ENCODE measurements at places on chromosomes 1 and 21.

DNA sequence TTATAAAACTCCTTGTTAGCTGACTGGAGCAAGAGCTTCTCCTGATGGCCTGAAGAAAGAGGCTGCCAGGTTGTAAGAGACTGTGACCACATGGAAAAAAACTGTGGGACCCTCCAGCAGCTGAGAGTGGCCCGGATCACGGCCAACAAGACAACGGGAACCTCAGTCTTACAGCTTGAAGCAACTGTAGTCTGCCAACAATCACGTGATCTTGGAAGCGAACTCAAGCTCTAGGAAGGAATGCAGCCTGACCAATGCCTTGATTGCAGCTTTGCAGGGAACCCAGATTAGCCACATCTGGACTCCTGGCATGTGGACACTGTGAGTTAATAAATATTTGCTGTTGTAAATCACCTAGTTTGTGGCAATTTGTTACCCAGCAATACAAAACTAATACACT lies 442.6 kb upstream of the PRMT6 start:
- DNase-seq, result no peak

DNA sequence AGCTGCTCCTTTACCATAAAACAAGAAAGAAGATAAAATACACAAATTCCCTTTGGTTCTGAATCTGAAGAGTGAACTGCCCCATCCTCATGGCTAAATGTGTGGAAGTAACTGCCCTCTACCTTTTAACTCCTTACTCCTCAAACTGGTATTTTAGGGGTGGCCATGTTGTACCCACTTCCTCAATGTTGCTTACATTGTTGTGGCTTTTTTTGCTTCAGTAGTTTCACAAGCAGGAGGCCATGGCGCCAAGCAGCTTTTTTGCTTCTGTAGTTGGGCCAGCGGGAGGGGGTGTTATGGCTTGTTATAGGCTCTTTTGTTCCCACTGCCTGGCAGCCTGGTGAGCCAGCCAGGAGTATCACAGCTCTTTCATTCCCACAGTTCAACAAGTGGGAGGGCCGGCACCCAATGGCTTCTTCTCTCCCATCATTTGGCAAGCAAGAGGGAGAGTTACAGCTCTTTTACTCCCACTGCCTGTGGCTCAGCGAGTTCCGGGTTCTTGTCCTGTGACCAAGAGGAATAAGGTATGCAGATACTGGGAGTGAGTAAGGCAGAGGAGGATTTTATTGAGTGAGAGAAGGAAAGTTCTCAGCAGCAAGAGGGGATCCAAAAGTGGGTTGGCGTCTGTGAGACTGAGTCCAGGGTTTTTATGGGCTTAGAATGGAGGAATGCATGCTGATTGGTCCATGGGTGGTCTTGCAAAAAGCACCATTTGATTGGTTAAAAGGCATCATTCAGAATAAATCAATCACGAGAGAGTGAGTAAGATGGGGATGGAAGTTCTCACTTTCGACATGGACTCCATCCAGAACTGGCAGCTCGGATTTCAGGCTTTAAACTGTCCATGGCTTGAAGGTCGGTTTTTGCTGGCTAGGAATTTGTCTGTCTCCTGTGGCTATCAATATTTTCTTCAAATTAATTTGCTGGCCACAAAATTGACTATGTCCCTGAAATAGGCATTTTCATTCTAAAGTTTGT lies 429.6 kb downstream of the HLX start:
- no peak for DNase-seq

DNA sequence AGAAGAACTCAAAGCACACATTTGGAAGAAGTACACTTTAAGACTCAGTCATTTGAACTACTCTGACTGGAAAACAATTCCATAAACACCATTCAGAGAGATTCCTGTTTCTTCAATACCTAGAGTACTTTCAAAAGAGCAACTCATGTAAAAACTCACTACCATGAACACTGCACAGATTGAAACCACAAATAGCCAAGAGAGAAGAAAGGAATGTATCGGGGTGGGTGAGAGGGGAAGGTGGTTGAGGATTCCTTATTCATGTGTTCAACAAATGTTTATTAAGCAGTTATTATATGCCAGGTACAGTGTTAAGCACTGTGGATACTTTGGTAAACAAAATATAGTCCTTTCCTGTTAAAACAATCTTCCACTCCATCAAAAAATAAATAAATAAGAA lies 64.7 kb downstream of the NRIP1 start:
- DNase-seq, result no peak

DNA sequence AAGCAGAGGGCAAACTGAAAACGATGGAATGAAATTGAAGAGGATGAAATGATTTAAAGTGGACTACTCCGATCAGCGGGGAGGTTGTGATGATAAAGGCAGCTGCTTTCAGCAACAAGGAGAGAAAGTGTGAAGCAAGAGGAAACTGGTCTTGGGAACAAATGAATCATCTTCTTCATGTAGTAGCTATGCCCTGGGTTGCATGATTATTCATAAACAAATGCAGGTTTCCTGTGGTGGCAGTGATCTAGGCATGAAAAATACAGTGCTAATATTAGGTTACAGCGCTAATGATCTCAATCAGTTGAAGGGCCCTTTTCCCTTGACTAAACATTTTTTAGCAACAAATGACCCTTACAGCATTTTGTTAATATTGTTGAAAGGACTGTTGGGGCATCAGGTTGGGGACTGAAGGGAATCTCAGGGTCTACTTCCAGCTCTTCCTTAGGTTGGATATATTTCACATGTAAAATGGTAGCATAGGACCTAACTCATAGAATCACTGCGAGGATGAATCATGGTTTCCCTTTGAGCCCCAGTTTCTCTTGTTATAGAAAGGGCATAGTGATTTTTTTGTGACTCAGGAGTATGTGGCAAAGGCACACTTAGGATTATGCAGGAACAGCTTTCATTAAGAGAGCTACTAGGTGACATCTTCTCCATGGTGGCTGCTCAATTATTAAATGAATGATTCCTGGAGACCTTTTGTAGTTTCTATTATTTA lies 1.9 kb upstream of the ZFYVE9 start:
- no peak for DNase-seq

DNA sequence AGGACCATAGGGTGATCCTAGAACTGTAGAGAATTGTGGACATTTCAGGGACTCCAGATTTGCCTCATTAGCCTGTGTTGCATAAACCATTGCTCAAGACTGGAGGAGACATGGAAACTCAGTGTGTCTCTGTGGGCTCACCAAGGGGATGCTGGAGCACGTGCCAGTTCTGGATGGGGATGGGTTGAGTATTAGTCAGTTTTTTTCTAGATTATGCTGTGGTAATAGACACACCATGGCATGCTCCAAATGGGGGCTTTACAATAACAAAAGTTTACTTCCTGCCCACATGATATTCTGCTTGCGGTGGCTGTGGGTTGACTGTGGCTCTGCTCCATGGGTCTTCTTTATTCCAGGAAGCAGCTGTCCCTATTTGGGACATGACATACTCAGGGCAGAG lies 125.4 kb downstream of the FOXD2 start:
- no peak for DNase-seq

- no peak for DNase-seq
Measured at GRCh38 chr1:61190618-61191432, 108.5 kb downstream of the NFIA start.

DNA sequence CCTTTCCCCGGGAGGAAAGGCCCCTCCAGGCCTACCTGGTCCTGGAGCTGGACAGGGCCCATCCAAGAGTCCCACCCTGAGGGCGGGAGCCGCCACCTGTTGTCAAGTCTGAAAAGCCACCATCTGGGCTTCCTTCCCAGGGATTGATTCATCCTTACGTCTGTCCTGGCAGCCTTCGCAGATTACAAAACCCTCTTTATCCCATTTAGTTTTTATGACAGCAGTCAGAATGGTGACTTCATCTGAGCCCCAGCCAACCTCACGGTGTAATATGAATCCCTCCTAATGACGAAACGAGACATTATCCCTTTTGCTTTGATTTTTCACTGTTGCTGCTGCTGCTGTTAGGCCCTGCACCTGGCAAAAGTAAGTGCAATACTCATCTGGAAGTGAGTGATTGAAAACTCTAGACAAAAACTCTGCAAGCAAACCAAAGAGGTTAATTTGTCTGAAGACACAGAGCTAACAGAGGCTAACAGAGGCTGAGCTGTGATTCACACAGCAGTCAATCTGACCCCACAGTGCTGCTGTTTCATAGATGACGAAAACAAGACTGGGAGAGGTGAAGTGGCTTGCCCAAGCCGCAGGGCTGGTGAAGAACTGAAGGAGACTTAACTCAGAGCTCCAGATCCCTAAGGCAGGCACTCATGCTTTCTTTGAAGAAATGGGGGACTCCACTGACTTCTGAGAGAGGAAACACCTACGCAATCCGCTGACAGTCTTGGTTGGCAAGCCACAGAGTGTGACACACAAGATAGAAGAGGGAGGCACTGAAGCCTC lies 30.0 kb upstream of the S100A7 start:
- DNase-seq, result peak; percentile 42

DNA sequence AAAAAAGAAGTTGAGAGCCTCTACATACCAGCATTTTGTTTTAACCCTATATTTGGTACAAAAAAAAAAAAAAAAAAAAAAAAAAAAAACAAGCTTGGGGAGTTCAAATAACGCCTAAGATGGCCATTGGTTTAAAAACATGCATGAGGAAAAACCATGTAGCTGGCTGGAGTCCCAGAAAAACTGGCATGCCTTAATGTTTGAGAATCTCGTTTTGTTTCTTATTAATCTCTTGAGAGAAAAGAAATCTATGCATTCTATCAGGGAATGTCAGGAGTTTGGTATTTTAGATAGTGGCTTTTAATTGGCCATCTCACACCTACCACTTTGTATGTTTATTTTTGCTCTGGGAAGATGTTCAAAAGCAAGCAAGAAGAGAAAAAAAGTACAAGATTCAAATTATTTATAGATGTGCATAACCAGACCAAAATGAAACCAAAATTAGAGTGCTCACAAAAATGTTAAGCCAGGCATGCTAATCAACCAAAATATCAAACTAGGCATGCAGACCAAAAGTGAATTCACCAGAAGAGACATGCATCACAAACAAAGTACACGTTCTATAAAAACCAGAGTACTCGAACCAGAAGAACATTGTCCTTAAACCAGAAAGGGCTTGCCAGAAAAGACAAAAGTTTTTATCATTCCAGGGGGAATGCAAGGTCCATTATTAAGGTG lies 156.6 kb downstream of the AK5 start:
- no peak for DNase-seq

DNA sequence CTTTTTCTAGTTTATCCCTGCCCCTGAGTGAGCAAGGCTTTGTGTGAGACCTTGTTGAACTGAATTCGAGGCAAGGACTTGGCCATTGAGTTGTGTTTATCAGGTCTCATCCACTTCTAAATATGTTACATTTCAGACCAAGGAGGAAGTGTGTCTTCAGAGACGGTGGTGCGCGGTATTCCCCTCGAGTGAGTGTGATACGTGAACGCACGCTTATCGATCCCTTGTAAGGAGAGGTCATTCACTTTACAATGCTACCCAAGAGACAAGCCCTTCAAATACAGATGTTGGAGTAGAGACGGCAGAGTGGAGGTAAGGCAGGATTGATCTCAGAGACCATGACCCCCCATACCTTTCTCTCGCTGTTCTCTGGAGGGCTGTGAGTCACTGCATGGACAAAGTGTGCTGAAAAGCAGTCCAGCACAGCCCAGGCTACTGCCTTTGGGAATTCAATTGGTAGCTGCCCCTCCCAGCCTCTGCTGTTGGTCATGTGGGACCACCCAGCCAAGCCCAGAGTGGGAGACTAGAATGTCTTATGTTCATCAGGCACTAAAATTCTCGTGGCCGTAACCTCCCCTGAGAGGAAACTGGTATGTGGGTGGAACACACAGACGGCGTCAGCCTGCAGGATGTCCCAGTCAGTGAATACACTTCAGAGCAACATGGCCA lies 16.3 kb upstream of the MTARC1 start:
- DNase-seq, result no peak

DNA sequence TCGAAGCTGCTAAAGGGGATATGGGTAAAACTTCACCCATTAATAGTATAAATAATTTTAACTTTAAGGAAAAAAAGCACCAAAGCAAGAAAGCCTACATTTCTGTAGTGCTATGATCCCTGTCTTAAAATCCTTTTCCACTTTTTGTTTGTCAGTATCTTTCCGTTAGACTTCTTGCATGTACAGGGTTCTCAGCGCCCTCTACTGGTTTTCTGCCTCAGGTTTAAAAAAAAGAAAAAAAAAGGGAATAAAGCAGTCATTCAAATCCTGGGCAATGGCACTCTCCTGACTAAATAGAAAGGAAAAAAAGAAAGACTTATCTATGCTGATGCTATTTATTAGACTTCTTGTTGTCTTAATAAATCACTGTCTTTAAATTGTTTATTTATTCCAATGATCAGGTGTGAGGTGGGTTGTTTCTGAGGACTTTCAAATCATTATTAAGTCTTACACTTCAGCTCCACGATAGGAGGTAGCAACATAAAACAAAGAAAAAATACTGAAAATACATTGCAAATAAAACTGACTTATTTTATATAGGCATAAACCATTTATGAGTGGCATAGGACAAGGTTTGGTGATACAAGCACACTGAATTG lies 475.4 kb upstream of the NR5A2 start:
- peak; percentile 32 for DNase-seq

- no peak for DNase-seq
Measured at GRCh38 chr21:9739240-9739639, 782.1 kb upstream of the TPTE start.

DNA sequence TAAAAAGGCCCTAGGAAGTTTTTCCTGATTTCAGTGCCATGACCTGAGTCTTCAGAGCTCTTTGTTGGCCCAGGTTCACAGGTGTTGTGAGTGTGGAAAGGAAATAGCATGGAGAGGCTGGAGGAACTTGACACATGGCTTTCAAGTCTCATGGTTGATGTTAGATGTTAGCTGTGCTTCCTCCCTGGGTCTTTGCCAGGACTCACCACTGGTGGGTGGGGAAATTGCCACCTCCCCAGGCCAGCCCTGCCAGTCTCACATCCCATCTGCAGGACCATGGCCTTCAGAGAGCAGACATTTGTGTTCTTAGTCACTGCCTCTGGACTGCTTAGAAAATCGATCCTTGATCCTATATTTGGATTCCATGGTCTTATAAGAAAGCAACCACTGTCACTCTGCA lies 383.2 kb downstream of the DISC1 start:
- peak; percentile 30 for DNase-seq

DNA sequence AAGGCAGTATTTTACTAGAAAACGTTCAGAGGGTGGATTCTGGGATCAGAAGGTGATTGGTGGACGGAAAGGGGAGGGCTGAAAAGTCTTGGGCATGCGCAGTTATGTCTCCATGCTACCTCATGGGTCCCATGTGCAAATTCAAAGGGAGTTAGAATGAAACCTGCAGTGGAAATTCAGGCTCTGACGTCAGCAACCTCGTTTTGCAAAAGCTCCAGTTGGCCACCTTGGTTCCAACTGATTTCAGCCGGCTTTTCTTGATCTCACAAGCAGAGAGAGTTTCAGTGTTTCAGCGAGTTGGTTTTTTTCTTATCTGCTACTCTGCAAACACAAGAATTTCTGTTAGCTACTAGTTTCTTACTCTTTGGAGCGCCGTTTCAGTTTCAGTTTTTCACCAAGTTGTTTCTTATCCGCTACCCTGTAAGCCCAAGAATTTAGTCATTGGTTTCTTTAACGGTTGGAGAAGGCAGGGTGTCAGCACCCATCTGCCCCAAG lies 69.8 kb upstream of the PGBD5 start:
- no peak for DNase-seq

Data from left colon (tissue), 2 donors.